ENCODE measurements at places on chromosomes 3 and 15.

DNA sequence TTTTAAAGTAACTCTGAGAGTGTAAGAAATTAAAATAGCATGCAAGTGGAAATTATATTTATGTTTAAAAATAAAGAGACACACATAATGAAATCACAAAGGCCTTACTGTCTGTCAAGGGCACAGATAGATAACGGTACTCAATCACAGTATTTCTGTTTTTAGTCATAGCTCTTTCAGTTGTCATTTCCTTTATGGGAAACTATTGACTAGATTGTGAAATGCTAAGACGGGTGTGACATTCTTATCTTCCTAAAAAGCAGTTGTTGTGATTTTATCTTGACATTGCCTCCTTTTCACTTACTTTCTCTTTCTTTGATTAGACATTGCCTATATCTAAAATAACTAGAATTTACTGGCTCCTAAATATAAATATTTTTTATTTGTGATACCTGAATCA lies 100.1 kb upstream of the PLSCR5 start:
- DNase-seq = no peak

DNA sequence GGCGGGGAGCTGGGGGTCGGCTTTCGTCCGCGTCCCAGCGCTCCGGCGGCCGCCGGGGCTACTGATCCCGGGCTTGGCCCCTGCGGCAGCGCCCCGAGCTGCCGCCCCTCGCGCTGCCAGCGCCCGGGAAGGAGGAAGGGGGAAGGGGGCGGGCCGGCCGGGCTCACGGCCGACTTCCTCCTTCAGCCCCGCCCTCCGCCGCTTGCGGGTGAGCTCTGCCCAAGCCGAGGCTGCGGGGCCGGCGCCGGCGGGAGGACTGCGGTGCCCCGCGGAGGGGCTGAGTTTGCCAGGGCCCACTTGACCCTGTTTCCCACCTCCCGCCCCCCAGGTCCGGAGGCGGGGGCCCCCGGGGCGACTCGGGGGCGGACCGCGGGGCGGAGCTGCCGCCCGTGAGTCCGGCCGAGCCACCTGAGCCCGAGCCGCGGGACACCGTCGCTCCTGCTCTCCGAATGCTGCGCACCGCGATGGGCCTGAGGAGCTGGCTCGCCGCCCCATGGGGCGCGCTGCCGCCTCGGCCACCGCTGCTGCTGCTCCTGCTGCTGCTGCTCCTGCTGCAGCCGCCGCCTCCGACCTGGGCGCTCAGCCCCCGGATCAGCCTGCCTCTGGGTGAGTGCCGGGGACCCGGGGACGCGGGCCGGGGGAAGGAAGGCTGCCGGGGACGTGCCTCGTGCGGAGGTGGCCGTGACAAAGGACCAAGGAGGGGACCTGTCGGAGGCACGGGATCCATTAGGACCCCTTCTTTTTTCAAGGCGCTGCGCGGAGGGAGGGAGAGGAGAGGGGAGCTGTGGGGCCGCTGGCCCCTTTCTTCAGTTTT lies at the start of gene SEMA4B:
SEMA4B (plus strand) TSS at position 201 of the 814 bp plus-strand sequence; CDS start at position 450, 249 bp downstream.
- DNase-seq = no peak

GRCh38 chr3:26964836-26965235 lies 342.3 kb downstream of the LRRC3B start:
- no peak for DNase-seq

GRCh38 chr3:36944641-36945270 lies at the start of gene TRANK1:
Gene TRANK1 (minus strand): TSS chr3:36945054. CDS start chr3:36944809, 245 bp downstream.
- no peak for DNase-seq

DNA sequence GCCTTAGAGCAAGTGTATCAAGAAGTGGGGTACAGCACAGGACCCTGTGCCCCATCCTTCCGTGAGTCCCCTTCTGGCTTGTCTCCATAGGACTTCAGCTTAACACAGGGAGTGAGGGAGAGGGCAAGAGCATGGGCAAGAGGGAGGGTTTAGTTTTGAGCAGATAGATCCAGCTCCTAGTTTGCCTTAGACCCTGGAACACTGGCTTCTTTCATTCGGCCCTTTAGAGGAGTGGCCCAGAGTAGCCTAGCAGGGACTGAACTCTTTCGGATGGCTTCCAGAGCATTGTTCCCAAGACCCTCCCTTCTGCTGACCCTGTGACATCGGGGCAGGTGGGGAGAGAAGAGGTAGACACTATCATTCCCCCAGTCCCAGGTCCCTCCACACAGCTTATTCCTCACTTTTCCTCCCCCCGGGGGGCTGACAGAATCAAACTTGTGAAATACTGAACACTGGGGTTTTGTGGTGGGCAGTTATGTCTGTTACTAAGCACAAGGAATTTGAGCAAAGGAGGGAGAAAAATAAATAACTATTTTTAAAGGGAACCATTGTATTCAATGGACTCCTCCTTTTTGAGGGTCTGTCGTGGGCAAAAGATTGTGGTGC lies 289.6 kb upstream of the C2CD4B start:
- DNase-seq = no peak

GRCh38 chr15:78789615-78790014 lies 21.6 kb downstream of the ADAMTS7 start:
- no peak for DNase-seq

All from A172 (cell line).